ENCODE measurements at places on chromosomes 12 and 14. TPM values are rescaled to one million over a fixed set of nuclear protein-coding genes. Genes with fewer than 3 reads are reported as not detected.

DACT1 gene
- total RNA-seq = 27.4 TPM

PRR4 gene
- total RNA-seq = 1.1 TPM

DEPDC4 gene
- total RNA-seq = 3.2 TPM

ALDH1L2 gene
- total RNA-seq = 62.8 TPM

IQSEC3 gene
- 0.33 TPM for total RNA-seq

LRP1-AS gene
- total RNA-seq = not detected

All from uterine smooth muscle cell (primary cell).